Stimulated activated memory B cell treated with anti-CD40 and anti-IgM and Interleukin-4, amounts not matched to agents 10 μg/mL and 1 μg/mL and 100 μg/mL, for 72 hours (primary cell): ENCODE measurements at places on chromosomes 2 and 18.
A peak's percentile ranks its signal among the peaks of the same experiment; 100 is the strongest.

- no peak for ATAC-seq
These were observed 596.6 kb upstream of the GYPC start for GRCh38 chr2:126059379-126059778.

DNA sequence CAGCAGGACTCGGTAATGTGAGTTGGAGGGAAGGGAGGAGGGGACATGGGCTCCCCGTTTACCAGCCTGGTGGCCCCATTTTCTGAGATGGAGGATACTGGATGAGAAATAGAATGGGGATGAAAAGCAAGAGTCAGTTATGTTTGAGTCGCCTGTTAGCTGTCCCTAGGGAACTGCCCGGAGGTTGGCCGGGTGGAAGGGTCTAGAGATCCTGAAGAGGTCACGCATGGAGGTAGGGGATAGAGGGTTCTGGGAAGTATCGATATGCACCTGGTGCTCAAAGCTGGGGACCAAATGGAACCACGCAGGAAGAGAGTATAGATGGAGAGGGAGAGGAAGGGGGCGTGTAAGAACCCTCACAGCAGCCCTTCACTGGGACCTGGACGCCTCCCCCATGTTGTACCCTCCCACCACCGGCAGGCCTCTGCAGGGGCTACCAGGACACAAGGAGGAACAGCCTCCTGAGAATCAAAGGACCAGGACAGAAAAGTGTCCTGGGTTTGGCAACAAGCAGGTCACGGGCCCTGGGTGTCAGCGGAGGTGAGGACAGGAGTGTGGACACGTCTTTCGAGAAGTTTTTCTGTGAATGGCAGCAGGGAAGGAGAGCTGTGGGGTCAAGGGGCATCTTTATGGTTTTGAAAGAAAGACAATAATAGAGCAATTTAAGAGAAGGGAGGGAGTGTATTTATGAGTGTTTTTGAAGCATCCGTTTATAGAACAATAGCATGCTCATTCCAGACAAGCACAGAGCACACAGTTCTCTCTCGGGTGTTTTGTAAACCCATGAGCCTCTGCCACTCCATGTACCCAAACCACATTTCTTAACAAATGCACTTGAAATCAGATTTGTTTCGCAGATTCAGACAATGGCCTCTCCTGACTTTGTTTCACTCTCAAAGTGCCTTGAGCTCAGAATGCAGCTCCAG lies 132.2 kb downstream of the SMAD7 start:
- no peak for ATAC-seq

DNA sequence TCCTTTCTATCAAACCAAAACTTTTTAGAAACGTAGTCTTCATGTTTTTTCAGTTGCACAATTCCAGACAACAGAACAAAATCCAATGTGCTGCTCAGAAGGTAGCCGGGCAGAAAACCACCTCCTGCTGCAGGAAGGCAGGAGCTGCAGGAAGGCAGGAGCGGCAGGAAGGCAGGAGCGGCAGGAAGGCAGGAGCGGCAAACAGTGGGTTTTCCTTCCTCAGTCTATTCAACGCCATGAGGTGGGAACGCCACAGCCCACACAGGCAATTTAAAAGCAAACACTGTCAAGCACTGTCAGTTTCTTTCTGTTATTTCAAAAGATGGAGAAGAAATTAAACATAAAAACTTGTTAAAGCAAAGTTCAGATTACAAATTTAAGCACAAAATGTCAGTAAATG lies 601.2 kb upstream of the SALL3 start:
- ATAC-seq: no peak

DNA sequence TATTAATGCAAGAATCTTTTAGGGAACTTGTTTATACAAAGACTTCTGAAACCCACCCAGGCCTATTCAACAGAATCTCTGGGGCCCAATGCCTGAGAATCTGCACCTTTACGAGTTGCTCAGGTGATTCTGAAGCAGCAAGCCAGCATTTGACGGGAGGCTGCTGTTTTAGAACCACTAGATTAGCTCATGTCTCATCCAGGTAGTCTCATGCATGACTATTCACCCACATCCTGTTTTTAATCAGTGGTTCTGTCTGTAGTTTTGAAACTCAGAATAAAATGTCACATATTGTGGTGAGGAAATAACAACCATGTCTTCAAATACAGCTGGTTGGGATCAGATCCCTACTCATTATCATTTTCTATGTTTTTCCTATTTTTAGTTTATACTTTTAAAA lies 39.5 kb downstream of the CYTIP start:
- ATAC-seq: peak; percentile 100

DNA sequence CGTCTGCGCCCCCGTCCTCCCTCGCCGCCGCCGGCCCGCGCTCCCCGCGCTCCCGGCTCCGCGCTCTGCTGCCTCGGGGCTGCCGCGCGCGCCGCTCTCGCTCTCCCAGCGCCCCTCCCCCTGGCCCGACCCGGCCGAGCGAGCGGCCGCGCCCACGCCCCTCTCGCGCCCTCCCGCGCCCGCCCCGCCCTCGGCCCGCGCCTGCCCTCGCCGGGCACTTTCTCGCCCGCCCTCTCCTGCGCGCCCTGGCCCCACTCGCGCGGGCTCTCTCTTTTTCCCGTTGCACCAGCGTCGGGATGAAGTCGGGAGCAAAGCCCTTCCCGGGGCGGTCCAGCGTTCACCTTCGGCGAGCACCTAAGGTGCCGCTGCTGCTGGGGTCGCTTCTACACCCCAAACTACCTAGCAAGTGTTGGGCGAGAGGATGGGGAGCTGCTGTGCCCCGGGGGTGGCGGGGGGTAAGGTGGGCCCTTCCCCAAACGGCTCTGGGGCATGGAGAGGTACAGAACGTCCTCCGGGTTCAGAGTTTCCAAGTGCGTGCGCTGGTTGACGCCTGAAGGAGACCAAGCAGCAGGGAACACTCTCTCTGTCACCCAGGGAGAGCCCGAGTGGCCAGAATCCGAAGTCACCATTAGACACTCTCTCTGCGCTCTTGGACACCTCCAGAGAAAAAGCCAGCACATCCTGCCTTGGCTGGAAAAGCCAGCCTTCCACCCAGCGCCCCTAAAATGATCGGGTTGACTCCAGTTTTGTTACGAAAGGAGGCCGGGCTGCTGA lies at the start of gene COLEC12:
COLEC12 (minus strand) TSS at position 70 of the 774 bp plus-strand sequence. CDS start 187 bp downstream, outside the sequence.
- no peak for ATAC-seq

DNA sequence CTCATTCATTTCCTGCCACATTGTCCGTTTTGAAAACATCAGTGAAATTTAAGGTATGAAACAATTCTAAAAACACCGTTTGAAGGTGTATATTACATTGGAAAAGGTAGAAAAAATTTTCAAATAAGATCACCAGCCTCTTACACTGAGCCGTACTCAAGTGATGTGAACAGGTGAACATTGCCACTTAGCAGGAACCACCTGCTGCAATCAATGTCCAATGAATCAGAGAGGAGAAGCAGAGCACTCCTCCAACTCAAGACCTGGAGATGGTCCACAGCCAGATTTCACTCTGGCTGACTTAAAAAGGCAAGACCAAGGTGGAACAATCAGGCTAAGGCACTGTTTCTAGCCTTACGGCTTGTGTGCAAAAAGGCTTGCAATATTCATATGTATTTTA lies 110.3 kb upstream of the TTN start:
- no peak for ATAC-seq

DNA sequence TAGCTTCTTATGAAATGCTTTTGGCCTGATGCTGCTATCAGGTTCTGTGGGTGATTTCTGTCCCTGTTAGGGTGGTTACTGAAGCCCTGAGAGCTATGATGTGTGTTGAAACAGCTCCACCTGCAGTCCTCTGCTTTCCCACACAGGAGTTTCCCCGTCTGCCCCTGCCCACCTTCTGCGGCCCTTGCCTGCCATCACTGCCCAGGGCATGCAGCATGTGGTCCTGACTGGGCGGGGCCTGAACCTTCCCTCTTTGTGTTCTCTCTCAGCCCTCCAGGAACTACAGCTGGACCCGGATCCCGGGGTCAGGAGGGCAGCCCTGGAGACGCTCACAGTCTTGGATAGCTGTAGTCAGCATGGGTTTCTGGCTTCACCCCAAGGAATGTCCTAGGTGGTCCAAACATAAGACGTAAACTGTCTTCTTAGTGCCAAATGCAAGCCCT lies 21.4 kb downstream of the HJURP start:
- peak; percentile 26 for ATAC-seq
